Activated CD8-positive, alpha-beta memory T cell treated with anti-CD3 and anti-CD28 coated beads for 48 hours (primary cell): ENCODE measurements at places on chromosomes 1 and 21.

GRCh38 chr1:94757931-94758330 is 62.2 kb upstream of the SLC44A3 start:
- DNase-seq = no peak

DNA sequence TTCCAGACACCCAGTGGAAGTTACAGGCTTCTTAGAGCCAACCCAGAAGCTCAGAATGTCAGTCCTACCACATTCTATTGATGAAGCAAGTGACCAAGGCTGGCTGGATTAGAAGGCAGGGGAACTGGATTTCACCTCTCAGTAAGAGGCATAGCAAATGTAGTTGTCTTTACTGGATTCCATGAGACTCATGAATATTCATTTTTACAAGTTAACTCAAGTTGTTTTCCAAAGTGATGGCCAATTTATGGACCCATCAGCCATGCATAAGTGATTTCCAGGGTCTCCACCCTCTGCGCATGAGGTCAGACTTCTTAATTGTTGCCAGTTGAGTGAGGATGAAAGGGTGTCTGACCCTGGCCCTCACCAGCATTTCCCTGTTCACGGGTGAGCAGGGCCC is 426.8 kb upstream of the VAMP3 start:
- DNase-seq = no peak

DNA sequence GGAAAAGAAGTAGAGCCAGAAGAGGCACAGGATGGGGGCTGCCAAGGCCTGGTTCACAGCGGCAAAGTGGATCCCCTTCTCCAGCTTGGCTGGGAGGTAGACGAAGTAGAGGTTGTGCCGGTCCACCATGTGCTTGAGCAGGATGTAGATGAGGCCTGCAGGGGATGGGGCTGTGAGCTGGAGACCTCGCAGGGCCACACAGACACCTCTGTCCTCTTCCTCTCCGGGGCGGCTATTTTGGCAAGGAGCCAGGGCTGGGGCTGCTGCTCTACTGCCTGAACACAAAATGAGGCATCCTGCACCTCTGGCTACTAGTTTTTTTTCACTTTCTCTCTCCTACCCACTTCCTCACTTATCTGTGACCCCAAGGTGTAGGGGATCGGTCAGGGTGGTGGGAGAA is 32.3 kb downstream of the TMEM63A start:
- no peak for DNase-seq

DNA sequence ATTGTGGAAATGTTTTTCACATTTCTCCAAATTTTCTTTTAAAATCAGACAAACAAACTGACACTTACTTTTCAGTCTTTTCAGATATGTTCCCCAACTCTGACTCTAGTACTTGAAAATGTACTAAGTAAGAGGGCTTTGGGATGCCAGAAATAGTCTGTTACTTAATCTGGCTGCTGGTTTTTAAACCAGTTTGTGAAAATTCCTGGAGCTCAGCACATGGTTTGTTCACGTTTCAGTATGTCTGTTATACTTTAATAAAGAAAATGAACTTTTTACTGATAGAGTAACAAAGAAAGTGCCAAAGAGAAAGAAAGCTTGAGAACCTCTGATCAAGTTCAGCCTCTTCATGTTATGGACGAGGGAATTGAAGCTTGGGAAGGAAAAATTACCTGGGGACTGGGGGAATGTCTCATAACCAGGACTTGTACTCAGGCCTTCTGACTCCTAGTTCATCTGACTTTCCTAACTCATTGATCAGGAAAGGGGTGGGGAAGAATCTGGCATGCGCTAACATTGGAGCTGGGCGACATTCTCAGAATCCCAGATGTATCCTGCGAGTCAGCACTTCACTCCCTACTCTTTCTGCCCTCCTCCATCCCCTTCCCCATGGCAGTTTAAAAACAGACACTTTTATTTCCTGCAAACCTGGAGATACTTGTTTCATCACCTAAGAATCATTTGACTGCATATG is 30.8 kb upstream of the DNAJC6 start:
- DNase-seq = no peak

- no peak for DNase-seq
Measured at GRCh38 chr1:50237056-50237455, 128.3 kb downstream of the ELAVL4 start.

DNA sequence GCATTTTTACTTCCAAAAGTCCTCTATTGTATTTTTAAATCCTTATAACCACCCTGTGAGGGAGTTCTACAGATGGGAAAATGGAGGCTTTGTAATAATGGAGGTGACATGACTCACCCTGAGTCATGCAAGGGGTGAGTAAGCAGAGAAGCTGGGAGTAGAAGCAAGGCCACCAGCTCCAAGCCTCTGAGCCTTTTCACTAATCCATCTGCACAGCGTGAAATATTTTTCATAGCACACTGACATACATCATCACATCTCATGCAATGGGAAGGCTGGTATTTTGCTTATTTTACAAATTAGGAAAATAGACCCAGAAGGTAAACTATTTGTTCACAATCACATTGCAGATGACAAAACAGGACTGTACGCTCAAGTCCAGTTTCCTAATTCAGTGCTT is 96.9 kb downstream of the KCNH1 start:
- DNase-seq = no peak

GRCh38 chr1:20993716-20994575 is 182.8 kb downstream of the EIF4G3 start:
- no peak for DNase-seq

DNA sequence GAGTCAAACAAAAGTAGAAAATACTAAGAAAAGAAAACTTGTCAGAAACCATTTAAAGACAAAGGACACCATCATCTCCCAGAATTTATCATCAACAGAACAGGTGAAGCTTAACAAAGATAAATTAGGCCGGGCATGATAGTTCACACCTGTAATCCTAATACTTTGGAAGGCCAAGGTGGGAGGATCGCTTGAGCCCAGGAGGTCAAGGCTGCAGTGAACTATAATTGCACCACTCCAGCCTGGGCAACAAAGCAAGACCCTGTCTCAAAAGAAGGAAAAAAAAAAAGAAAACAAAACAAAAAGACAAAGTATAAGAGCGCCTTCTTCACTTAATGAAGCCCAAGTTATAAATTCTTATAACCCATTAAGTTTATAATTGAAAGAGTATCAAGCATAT is 25.6 kb downstream of the RERE start:
- DNase-seq = no peak

DNA sequence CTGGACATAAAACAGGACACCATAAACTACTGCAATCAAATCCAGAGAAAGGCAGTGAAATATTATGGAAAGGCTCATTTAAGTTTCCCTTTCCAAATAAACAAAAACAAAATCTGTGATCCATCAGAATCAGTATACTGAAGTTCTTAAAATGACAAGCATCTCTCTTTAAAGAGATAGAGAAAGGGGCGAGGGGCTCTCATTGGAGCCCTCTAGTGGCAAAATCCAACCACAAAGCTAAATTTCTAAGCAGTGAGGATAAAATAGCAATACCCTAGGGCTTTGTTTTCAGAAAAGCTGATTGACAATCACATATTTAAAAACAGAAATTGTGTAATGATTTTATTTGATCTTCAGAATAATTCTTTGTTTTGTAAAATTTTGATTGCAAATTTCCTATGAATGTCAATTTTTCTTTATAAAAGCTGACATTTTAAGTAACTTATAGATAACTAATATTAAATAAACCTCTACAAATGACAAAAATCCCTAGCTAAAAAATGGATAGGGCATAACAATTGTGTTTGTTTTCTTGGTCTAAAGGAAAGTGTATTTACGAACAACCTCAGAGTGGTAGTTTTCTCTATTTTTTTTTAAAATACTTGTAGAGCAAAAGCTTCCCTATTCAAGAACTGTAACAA is 138.2 kb downstream of the COL24A1 start:
- no peak for DNase-seq

DNA sequence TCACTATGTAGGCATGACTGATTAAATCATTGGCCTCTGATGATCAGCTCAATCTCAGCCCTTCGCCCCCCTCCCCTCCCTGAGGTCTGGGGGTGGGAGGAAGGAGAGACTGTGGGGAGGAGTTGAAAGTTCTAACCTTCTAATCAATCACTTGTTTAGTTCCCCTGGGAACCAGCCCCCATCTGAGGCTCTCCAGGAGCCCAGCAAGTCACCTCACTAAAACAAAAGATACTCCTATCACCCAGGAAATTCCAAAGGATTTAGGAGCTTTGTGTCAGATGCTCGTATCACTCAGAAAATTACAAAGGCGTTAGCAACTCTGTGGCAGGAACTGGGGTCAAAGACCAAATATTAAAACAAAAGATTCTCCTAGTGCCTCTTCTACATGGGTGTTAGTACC is 21.6 kb downstream of the SYF2 start:
- DNase-seq = no peak

GRCh38 chr1:161179698-161180097 is 2.4 kb upstream of the B4GALT3 start:
- DNase-seq = no peak
